Stimulated activated CD8-positive, alpha-beta memory T cell treated with anti-CD3 and anti-CD28 coated beads, Interleukin-12 subunit alpha, Interleukin-12 subunit beta, amount 100 ng/mL, for 4 hours (primary cell): ENCODE measurements at places on chromosomes 11 and 22.

DNA sequence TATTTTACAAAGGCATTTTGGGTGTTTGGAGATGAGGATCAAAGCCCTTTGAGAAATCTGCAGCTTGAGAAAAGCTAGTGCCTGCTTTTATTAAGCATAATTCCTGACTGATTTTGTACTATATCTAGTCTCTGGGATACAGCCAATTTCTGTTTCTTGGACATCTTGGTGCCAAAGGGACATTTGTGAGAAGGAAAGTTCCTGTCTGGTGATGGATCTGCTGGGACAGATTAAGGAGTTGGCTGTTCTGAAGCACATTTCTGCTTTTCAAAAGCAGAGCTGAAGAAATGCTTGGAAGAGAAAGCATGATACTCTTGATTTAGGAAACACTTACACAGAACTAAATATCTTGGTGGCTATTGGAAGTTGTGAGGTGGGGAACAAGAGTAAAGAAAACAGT is 254.6 kb upstream of the CCDC90B start:
- DNase-seq = no peak

DNA sequence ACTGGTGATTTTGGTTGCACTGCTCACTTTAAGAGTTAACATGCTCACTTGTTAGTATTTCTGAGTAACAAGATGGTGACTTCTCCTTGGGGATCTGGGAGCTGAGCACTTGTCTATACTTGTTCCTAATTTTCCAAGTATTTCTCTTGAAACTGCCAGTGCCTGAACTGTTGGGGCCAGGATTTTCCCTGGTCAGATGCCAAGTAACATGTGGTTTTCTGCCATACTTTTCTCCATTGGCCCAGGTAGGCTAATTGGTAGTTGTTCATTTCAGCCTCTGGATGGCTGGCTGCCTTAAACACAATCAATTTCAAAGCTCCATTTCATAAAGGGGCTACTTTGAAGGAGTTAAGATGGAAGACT is 35.0 kb downstream of the RNF141 start:
- DNase-seq = no peak

DNA sequence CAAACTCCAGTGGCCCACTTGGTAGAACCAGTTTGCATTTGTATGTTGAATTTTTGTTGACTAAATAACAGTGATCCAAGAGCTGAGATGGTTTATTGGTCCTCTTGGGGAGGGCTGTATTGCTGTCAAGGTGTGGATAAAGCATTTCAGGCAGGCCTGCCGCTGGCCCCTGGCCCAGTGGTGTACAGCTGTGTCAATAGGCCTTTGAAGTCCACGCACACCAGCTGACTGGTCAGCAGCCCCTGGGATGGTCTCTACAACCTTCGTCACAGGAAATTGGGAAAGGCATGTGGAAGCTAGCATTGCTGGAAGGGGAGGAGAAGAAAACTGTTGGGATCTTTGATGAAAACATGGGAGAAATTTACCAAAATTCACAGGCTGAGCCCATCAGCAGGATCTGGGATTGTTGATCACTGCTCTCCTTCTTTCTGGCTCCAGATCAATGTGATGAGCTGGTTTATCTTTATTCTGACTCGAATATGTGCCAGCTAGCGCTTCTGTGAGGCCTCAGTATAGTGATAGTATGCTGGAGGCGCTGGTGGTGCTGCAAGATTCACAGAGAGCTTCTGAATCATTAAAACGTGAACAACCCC is 12.5 kb upstream of the E2F8 start:
- no peak for DNase-seq

- no peak for DNase-seq
These were observed 65.4 kb downstream of the MAPK1 start for GRCh38 chr22:21802056-21802455.

DNA sequence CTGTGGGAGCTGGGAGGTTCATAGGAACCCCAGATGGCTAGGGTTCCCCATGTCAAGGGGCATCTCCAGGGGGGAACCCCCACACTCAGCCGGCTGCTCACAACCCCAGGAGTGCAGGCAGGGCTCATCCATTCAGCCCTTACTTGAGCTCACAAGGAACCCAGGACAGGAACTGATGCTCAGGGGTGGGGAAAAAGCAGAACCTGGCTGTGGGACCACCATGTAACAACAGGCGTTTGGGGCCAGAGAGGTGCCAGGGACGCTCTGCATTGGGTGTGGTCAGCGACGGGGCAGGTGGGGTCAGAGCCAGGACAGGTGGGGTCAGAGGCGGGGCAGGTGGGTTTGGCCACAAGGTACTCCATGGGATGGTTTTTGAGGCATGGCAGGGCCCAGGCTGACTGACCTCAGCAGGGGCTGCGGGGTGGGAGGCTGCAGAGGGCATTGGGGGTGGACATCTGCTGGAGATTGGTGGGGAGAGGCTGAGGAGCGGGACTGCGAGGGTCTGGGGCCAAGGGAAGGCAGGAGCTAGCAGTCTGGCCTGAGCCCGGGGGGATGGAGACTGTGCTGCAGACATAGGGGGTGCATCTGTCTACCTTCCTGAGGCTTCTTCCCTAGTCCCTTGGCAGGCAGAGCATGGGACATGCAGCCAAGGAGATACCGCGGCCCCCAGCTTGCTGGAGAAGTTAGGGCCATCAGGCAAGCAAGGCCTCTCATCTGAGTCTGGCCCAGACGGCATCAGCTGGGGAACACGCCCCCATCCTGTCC is 34.0 kb upstream of the CARS1 start:
- no peak for DNase-seq

DNA sequence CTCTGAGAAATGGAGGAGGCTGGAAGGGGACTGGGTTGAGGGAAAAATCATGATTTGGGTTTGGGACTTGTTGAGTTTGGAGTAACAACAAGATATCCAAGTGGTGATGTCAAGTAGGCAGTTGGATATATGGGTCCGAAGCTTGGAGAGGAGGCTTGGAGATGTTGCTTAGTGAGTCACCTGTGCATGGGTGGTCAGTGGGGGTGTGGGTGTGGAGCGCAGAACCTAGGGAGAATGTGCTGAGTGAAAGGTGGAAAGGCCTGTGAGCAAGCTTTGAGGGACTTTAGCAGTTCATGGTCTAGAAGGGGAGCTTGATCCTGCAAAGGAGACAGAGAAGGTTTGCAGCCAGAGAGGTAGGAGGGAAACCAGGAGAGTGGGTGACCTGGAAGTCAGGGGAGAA is 38.2 kb downstream of the PRDM11 start:
- DNase-seq = no peak

DNA sequence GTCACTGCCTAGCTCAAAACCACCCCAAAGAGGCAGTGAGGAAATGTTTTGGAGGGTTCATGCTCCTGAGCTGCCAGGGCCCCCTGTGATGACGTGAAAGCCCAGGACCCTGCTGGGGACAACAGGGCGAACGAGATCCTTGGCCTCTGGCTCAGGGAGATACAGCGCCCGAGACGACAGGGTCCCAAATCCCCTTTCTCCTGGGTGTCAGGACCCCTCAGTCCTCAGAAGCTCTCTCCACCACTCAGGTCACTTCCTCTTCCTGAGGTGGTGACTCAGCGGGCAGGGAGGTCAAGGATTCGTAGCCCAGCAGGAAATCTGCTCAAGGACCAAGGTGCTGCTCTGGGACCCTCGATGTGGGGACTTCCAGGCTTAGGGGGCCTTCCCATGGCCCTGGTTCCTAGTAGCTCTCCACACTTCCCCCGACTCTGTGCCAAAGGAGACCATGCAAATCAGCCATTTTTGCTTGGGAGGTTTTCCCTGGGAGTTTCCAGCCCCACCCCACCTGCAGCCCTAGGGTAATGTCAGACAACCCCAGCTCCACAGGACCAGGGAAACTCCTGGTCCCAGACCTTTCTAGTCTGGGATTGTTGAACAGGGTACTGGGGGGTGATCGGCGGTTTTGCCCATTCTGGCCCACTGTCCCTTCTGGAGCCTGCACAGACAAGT is 12.8 kb downstream of the BCL9L start:
- no peak for DNase-seq

GRCh38 chr11:62958547-62959421 is 26.0 kb downstream of the SLC22A6 start:
- no peak for DNase-seq

DNA sequence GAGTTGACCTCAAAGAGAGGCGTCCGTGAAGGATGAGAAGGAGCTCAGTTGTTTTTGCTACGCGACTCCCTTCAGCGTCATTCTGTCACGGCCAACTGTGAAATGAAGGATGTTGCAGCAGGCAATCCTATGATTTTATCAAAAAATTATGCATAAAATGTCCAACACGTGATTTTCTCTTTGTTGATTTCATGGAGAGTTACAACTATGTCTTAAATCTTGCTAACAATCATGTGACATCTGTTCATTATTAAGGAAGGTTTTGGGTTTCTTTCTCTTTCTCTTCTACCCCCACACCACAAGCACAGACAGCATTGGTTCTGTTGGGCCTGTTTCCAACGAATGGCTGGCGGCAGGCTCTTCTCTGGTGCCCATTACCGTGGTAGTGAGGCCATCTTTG is 3.7 kb downstream of the KRTAP5-4 start:
- no peak for DNase-seq

DNA sequence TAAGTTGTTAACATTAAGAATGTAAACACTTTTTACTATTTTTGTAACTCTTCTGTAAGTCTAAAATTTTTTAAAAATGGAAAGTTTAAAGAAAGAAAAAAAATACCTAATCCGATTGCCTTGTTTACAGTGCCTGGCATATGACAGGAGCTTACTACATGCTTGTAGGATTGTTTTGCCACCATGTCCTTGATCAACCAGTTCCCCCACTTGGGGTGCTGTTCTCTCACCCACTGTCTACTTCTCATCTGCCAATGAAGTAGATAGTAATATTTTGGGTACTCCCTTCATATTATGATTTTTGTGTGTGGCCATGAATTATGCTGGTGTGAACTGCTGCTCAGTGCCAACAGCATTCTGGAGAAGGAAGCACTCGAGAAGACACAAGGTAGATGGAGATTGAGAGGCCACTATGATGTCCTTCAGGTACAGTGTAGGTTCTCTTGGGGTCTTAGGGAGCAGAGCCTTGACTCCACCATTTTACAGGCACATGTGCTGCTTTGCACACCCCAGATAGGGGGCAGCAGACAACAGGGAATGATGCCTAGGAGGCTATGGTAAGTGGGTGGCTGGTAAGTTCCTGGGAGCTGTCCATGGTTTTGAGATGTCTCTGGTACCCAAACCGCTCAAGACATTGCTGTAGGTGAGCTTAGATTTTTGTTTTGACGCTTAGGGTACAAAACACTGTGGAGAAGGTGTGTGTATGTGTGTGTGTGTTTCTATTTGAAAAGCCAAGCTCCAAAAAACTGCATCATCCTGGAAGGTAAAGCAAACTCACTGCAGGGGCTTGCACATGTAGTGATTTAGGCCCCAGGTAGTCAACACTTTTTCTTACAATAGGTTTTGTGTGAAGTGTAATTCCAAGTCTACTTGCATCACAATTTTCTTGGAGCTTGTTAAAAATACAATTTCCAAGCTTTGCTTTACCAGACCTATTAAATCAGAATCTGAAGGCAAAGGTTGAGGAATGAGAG is 494.5 kb upstream of the LARGE1 start:
- no peak for DNase-seq

- DNase-seq = no peak
These were observed 3.7 kb upstream of the COMT start for GRCh38 chr22:19937616-19938473.

GRCh38 chr11:73429121-73429750 is 53.0 kb downstream of the RELT start:
- no peak for DNase-seq

DNA sequence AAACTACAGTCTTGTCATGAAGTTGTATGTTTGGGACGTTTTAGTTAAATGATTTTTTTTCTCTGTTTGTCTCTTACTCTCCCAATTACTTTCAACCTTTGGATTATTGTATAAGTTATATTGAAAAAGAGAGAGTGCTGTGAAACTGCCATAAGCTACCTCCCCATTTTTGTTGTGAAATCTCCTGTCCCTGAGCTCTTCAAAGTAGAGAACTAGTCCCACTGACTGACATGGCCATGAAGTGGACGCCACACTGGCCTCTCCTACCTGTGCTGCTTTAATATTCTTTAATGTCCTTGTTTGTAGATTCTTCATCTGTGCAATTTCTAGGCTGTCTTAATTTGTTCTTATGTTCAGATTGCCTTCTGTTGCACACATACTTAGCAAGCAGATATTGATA is 56.3 kb downstream of the PPFIA1 start:
- DNase-seq = no peak

- no peak for DNase-seq
These were observed 121.1 kb upstream of the GUCY1A2 start for GRCh38 chr11:107139396-107139795.

DNA sequence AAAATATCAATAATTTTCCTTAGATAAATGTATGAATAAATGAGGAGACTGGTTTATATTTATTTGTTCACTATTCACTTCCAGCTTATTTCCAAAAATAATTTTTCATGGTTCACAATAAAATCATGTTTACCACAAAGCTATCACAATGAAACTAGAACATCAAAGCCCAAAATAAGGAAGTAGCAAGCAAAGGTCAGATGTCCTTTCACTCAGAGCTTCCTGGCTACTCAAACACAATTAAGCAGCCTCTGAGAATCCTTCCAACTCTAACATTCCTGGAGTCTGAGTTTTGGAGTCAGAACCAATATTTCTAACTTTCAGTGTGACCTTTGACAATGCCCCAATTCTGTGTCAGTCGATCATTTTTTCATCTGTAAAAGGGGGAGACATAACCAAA is 527.0 kb downstream of the SOX6 start:
- no peak for DNase-seq

GRCh38 chr11:17561526-17561925 is 14.5 kb downstream of the OTOG start:
- no peak for DNase-seq

DNA sequence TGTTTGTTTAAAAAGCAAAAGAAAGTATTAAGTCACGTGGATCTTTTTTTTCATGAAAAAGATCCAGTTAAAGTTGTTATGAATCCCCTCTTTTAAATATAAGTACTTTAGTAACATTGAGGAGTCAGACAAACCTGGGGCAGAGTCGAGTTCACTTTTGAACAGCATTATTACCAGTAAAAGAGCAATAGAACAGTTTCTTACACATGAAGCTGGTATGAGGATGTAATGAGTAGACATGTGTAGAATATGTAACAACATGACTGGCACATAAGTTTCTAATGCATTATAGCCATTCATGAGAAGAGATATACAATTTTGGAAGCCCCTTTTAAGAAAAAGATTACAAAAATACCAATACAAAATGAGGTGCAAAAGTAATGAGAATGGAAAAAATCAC is 7.6 kb upstream of the MUC15 start:
- DNase-seq = no peak

GRCh38 chr11:85930879-85931366 is 75.7 kb downstream of the CCDC83 start:
- no peak for DNase-seq

DNA sequence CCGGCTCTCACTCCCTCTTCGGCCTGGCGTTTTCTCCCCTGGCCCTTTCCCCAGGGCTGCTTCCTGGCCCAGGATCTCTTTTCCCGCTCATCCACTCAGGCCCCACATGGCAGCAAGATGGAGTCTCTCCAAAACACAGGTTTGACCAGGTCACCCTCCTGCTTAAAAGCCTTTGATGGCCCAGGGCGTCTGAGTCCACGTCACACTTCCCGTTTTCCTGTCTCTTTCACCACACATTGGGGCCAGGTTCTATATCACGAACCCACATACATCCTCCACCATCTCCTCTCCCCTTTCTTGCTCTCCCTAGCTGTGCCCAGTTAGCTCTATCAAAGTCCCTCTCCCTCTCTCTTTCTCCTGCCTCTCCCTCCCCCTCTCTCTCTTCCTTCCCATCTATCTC is 7.8 kb upstream of the LRRC32 start:
- DNase-seq = no peak

- DNase-seq = no peak
These were observed 52.2 kb downstream of the FAT3 start for GRCh38 chr11:92276773-92277172.

- no peak for DNase-seq
These were observed 639.7 kb downstream of the TBC1D22A start for GRCh38 chr22:47401976-47402770.
